Neural crest cell (in vitro differentiated cells): ENCODE measurements at places on chromosomes 2 and 18.

GRCh38 chr2:233461481-233461891 lies 105.1 kb downstream of the USP40 start:
- no peak for DNase-seq

- DNase-seq, result no peak
Measured at GRCh38 chr2:237012577-237013267, 73.0 kb upstream of the COPS8 start.

DNA sequence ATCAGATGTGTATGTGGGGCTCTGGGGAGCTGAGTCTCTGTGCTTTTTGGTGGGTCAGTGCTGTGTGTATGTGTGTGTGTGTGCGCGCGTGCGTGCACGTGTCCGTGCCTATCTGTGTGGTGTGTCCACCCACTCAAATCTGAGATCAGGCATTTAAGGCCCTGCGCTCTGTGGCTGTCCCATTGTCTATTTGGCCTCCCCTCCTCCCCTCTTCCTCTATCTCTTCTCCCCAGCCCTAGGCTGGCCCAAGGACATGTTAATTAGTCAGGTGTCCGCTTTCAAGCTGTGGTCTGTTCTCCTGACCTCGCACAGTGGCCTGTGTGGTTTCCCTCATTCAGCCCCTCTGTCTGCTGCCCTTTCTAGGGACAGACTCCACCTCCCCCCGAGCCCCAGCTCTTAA lies 136.4 kb downstream of the DYSF start:
- no peak for DNase-seq

GRCh38 chr18:77102259-77103040 lies 30.1 kb downstream of the MBP start:
- DNase-seq, result no peak

DNA sequence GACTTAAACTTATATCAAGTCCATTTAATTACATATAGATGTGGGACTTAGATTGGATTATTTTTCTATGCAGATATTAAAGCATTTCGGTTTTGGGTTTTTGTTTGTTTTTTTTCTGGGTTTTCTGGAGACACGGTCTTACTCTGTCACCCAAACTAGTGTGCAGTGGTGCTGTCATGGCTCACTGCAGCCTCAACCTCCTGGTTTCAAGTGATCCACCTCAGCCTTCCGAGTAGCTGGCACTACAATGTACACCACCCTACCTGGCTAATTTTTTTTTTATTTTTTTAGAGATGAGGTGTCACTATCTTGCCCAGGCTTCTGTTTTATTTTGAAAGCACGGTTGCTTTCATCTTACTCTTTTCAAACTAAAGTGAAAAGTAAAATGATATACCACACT lies 281.6 kb downstream of the MBD5 start:
- DNase-seq, result no peak

GRCh38 chr2:215486291-215487001 lies 50.6 kb upstream of the FN1 start:
- DNase-seq, result no peak
